Hematopoietic multipotent progenitor cell treated with erythropoietin and hydrocortisone succinate and interleukin-3 and kit ligand, for 17 days (in vitro differentiated cells): ENCODE measurements at places on chromosomes 6 and 20.

GRCh38 chr20:36823121-36823520 lies 49.6 kb upstream of the DSN1 start:
- DNase-seq: no peak

GRCh38 chr20:63004607-63005364 lies 2.0 kb downstream of the BHLHE23 start:
- DNase-seq: no peak

- no peak for DNase-seq
These were observed 847.9 kb upstream of the FLRT3 start for GRCh38 chr20:15185322-15185721.

DNA sequence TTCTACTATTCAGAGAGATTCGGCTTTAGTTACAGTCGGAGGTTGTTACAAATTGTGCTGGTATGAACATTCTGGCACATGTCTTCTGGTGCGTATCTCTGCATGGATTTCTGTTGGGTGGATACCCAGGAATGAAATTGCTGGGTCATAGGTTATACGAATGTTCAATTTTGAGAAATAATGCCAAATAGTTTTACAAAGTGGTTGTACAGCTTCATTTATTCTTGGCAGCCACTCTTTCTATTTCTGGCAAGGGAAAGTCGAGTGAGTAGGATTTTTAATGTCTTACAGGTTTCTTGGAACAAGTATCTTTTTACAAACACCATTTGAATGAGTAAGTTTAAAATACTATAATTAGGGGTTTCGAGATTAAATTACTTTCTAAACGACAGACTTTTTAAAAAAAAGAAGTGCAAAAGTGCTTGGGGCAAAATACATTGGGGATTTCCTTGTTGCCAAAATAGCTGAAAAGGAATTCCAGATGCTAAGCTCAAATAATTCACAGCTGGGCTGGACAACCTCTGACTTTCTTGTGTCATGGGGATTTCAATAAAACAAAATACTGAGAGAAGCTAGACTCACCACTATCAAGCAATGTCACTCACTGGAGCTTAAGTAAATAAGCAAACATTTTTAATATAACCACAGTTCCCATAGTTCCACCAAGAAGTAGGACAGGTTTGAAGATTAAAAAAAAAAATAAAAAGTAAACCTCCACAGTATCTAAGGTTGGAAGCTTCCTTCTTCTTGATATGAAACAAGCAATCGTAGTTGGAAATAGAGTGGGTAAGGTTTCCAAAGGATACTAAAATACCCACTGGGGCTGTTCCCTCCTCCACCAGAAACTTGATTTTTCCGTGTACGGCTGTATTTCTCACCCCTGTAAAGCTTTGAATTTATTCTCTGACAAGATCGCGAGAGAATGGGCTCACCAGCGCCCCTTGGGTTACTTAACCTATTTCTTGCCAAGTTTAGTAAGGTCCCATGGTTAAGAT lies 21.6 kb upstream of the GFOD1 start:
- no peak for DNase-seq

- no peak for DNase-seq
These were observed 236.4 kb downstream of the NFATC2 start for GRCh38 chr20:51306081-51306480.

DNA sequence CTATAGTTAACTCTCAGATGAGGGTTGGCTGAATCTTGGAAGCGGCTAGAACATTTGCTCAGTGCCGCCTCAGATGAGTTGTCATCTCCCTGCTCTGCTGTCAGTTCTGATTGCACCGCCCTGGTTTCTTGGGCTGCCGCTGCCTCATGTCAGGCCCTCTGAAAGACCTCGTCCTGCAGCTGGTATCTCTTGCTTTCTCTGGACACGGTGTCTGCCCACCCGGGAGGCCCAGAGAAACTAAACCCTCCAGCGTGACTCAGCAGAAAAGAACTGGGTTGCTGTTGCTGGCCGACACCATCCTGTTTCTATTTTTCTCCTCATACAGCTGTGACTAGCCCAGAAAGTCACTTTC lies 355.4 kb downstream of the CD83 start:
- DNase-seq: peak; percentile 67

GRCh38 chr6:38599261-38599660 lies 40.5 kb downstream of the BTBD9 start:
- DNase-seq: no peak

GRCh38 chr20:29318871-29319461 lies 1938.5 kb upstream of the DEFB115 start:
- DNase-seq: no peak
